ENCODE measurements at places on chromosomes 1 and 21.
A peak's percentile ranks its signal among the peaks of the same experiment; 100 is the strongest.

DNA sequence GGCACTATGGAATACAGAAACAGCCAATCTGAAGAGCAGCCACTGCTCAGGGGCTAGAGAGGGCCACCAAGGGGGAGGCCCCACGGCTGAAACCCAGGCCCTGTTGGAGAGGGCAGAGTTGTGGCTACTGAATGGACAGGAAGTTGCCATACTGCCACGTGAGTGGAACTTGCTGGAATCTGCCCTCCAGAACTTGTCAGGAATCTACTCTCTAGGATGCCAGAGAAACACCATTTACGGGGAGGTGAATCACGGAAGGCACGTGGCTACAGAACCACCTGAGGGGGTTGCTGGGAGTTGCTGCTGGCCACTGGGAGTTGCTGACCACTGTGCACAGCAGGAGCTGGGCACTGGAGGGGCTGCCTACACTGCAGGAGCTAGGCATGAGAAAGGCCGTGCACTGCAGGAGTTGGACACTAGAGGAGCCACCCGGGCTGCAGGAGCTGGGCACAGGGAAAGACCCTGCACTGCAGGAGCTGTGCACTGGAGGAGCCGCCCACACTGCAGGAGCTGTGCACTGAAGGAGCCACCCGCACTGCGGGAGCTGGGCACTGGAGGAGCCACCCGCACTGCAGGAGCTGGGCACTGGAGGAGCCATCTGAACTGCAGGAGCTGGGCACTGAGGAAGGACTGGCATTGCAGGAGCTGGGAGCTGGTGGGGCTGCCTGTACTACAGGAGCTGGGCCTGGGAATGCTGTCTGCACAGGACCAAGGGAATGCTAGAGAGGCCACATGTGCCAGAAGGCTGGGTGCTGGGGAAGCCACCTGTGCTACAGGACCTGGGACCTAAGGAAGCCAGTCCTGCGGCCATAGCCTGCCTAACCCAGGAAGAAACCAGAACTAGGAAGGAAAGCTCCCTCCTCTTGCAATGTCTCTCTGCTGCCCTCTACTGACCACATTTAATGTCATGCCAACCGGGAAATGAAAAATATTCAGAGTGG, 343.4 kb downstream of the MATN1 start:
- peak; percentile 91 for DNase-seq

GRCh38 chr1:223887747-223888418, 42.1 kb upstream of the TP53BP2 start:
- peak; percentile 86 for DNase-seq

- DNase-seq, result no peak
Observed at GRCh38 chr1:197469620-197470210, 201.7 kb downstream of the CRB1 start.

DNA sequence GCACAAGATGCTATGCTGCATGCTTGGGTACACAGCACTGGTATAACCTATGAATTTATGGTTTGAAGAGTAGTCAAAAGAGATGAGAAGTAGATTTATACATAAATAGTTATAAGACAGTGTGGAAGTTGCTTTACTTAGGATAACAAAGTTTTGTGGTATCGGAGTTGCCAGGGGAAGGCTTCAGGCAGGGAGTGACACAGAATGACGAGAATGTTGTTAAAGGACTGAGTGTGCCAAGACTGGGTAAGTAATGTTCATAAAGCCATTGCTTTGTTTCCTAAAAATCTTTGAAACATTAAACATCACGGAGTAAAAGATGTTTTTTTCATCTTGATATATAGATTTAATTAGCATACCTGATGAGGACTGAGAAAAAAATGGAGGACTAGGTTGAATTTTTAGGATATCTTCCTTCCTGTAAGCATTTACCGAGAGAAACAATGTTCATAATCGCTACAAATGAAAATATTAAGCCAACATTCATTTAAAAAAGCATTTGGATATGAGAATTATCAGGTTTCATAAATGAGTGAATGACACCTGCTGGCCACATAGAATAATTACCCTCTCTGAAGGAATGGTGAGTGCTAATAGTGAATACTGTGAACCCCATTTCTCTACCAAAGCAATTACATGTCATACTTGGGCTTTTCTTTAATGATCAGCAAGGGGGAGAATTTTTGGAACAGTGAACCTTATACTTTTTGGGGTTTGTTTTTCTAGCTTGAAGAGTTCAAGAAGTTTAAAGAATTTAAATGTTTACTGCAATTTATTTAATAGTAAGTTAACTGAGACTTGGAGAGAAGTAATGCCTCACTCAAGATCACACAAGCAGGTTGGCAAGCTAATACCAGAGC, 28.4 kb downstream of the EXTL2 start:
- DNase-seq, result peak; percentile 27

- peak; percentile 80 for DNase-seq
Observed at GRCh38 chr1:155086128-155086741, 7.6 kb downstream of the EFNA3 start.

DNA sequence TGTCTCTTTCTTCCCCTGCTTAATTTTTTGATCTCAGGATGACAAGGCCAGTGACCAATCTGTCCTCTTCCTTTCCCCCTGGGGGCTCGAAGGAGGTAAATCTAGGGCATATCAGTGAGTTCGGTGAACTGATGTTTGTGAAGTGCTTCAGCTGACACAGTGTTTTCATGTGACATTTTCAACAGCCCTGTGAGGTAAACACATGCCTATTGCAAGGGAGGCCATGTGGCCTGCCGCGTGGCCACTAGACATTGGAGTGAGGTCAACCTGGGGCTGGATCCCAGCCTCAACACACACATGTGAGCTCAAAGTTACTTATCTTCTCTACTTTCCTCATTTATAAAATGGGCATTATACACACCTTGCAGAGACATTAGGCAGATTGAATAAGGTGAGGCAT, 126.3 kb downstream of the PLPP3 start:
- DNase-seq, result no peak

DNA sequence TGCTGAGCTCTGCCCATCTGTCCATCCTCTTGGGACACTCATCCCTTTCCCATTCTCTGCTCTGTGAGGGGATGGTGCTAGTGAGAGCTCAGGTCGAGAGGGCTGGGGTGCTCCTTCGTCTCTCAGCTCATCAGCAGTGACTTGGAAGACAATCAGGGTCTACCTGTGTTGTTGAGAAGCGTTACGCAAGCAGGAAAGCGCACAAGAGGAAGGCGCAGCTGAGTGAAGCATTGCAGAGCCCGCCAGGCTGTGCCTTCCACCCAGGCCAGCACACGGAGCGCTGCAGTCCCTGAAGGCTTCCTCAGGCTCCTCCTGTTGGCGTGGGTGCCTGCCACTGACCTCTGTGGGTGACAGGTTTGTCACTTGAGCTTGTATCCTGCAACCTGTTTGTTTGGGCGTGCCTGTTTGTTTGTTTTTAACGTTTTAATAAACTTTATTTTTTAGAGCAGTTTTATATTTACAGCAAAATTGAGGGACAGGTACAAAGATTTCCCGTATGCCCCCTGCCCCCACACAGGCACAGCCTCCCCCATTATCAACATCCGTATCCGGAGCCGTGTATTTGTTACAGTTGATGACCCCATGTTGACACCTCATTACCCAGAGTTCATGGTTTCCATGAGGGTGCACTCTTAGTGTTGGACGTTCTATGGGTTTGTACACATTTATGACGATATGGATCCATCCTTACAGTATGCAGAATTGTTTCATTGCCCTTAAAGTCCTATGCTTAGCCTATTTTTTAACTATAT, 36.7 kb downstream of the ADARB1 start:
- DNase-seq, result no peak

DNA sequence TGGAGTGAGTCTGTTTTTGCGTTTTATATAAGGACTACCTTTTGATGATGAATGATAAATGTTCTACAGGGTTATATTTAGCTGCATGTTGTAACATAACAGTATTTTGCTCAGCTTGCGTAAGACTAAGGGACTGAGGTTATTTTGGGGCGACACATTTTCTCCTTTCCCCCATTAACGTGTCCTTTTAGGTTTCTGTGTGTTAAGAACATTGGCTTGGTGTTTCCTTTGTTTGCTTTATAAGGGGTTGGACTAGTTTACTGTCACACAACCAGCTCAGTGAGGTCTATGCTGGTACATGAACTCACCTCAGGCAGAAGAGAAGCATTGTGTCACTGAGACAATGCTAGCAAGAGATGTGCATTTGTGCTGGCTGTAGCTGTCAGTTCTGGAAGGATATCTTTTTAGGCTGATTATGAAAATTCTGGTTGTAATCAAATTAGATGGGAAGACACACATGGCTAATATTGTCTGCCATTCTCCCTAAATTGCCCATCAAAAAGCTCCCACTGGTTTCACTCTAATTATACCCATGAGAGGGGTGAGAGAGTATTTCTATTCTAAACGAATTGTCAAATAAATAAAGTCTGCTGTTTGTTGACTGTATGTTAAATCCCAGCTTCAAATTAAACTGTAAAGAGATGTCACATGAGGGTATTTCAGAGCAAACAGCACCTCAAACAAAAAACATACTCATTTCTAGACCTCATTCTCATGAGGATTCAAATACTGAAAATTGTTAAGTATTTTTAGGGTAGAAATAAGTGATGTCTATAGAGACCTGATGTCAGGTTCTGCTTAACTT, 62.6 kb downstream of the CDC14A start:
- no peak for DNase-seq

DNA sequence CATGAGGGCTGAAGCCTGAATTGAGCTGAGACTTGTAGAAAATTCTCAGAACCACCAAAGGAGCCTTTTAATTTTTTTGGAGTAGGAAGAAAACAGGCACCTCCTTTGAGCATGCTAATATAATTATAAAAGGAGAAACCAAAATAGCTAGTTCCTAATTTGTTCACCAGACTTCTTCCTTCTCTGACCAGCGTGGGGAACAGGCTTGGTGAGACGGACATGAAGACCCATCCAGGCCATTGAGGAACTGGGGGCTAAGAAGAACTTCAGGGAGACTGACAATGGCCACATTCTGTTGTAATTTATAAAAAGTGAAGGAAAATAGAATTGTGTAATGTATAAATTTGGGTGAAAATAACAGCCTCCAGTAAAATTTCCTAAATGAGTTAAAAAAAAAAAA, 62.6 kb downstream of the MAN1C1 start:
- no peak for DNase-seq

Measured in AG20443 (cell line).